ENCODE measurements at places on chromosomes 13 and 19.

DNA sequence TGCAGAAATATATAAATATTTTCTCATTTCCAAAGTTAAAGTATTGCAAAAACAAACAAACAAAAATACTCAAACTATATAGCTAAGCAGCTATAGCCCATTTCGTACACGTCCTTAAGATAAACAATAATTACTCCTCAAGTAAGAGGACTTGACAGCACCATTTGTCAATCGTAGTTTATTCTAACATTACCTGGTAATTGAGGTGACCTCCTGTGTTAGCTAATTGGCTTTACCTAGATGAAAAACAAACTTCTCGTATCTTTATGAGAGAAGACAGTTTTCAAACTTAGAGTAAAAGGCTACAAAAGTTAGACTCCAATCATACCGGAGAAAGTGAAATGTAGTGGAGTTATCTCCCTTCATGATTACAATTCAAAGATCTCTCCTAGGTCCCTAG is 1876.1 kb upstream of the PCDH20 start:
- DNase-seq: no peak

GRCh38 chr19:41302624-41303351 is 7.2 kb upstream of the CCDC97 start:
- no peak for DNase-seq

DNA sequence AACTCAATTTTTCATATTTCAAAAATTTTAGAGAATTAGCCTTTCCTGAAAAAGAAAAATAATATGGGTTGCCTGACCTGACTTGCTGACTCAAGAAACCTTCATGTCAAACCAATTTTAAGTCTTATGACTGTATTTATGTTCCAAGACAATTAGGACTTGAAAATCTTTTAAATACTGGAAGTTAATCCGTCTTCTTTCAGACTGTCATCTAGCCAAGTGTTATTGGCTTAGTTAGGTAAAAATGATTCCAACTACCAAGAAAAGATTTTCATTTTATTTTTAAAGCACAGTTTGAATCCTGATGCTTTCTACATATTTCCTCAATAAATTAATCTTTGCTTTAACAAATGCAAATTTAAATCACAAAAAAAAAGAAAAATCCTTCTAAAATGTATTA is 337.6 kb downstream of the SLITRK6 start:
- DNase-seq: no peak

DNA sequence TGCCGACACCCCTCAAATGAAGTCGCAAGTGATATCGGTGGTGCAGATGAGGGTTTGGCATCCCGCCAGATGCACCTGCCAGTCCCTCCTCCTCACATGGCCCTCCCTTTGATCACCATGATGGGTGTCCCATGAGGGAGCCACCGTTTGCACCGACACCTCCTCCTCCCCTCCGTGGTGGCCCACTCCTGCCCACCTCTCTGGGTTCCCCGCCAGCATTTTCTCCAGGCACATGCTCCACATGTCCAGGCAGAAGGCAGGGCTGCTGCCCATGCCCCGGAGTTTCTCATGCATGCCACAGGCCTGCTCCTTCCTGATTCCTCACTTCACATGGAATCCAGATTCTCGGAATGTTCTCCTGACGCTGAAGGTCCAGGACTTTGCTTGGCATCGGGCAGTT is 49.3 kb downstream of the COL4A2 start:
- DNase-seq: no peak

- DNase-seq: no peak
Observed at GRCh38 chr13:49867834-49868233, 68.3 kb downstream of the SPRYD7 start.

GRCh38 chr19:51546107-51546649 is 14.7 kb upstream of the SIGLEC6 start:
- DNase-seq: no peak

DNA sequence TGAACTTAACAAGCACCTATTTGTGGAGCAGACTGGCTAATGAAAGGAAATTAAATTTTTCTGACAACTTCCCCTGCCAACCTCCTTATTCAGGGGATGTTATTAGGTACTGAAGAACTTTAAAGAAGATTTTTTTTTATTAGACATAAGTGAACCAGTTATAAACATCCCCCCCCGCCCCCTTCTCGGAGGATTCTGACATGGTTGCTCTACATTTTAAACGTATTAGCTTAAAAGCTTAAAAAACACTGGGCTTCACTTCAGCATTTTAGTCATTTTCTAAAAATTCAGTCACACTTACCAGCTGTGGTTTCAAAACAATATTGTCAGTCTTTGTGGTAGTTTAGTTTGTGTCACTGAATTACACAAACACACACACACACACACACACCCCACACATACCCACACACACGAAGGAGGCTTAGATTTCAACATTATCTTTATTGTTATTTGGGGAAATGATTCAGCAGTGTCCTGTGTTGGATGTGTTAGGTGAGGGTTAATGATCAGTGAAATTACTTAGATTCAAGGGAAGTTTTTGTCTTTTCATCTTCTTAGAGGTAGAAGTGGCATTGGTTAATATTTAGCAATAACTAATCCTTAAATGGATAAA is 145.7 kb downstream of the PCCA start:
- DNase-seq: no peak

DNA sequence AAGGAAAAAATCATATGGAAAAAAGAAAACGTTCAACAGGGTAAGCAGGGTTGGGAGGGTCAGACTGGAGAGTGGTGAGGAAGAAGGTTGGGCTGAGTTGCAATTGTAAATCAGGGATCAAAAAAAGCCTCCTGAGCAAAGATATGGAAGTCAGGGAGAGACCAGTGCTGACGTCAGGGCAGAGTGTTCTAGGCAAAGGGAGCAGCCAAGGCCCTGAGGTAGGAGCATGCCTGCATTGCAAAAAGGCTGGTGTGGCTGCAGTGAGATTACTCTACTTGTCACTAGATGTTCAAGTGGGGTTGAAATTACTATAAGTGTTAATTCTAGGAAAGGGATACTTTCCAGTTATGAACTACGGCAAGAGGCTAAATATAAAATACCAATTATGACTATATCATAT is 562.0 kb downstream of the MYO16 start:
- DNase-seq: no peak

DNA sequence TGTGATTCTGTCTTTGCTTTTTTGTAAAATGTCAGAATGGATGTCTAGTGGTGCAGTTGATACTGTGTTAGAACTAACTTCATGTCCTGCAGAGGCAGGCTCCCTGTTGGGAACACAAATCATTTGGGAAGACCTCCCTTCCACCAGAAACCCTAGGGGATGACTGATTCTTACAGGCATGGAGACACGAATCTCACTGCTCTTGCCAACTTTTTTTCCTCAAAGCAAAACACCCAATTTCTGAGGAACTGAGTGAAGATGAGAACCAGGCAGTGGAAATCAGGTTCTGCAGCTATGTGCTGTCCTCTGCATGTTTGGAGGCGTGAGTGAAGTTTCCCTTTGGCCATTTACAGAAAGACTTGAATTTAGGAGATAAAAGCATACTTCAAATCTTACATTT is 87.5 kb upstream of the CSNK1A1L start:
- DNase-seq: no peak

- DNase-seq: no peak
Observed at GRCh38 chr13:40120781-40121180, 465.3 kb downstream of the COG6 start.

DNA sequence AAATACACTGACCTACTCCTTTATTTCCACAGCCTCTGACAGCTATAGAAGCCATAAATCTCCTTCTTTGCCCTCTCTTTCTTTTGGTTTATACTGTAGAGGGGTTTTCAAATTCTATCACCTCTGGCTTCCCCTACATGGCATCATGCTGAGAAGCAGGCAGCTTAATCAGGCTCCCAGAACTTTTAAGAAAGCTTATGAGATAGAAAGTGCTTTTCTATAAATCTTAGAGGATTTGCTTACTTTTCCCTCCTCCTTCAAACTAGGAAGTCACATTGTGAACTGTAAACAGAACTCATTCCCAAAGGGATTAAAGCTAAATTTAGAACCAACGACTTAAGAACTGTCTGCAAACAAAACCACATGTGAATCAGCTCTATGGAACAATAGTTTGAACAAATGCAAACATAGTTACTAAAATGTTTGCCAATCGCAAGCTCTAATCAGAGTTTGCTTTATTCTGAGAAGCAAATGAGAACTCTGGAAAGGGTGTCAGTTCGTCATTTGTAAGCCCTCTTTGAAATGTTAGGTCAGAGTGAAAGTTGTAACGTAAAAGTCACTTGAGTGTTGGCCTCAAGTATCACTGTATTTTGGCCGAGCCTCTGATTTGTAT is 344.1 kb downstream of the RFC3 start:
- DNase-seq: peak; percentile 40

DNA sequence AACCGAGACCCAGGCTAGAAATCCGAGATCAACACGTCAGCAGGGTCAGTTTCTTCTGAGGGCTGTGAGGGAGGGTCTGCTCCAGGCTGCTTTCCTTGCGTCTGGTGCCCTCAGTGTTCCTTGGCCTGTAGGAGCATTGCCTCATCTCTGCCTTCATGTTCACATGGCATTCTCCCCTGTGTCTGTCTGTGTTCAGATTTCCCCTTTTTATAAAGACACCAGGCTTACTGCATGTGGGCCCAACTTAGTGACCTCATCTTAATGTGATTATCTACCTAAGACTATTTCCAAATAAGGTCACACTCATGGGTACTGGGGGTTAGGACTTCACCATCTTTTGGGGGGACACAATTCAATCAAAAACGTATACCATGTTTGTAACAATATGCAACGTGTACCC is 57.2 kb upstream of the C1QTNF9 start:
- no peak for DNase-seq

- DNase-seq: no peak
Observed at GRCh38 chr13:111654531-111654930, 334.1 kb downstream of the TEX29 start.

- no peak for DNase-seq
Observed at GRCh38 chr19:17721821-17722220, 2.5 kb downstream of the MAP1S start.

- DNase-seq: no peak
Observed at GRCh38 chr19:6185835-6186834, 50.7 kb downstream of the ACSBG2 start.

DNA sequence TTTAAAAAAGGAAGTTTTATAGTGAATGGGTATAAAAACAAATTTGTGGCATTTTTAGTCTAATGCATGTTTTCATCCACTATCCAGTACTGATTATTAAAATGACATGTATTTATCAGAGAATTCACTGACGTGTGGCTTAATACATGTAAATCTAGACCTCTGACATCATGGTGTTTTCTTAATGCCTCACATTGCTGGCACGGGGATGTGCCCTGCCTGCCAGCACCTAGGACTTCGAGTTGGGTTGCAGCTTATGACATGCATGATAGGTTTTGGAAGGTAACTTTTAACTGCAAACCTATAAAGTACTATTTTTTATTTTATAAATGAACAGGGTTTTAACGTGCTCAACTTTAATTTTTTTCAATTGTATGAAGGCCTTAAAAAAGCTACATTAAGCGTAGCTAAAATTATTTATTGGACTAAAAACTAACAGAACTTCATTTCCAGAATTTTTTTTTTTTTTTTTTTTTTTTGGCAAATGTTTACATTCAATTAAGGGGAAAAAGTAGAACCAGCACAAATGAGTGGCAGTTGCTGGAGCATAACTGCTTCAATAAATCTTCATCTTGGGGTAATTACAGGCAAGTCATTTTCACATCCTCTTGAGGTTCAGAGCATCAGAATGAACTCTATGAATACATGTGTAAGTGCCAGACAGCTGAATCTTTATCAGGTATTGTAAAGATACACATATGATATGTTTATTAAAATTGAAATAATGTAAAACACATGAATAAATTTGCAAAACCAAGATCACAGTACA is 16.3 kb downstream of the METTL21C start:
- DNase-seq: no peak

- no peak for DNase-seq
Observed at GRCh38 chr19:16527971-16528521, 14.2 kb downstream of the CHERP start.

- DNase-seq: no peak
Observed at GRCh38 chr19:18282021-18282787, 782 bp upstream of the JUND start.
